ENCODE measurements at places on chromosomes 5 and 9.

GRCh38 chr5:145506185-145506850 lies 328.8 kb downstream of the PRELID2 start:
- no peak for DNase-seq

- DNase-seq: no peak
Measured at GRCh38 chr9:6450641-6451375, 37.8 kb downstream of the UHRF2 start.

DNA sequence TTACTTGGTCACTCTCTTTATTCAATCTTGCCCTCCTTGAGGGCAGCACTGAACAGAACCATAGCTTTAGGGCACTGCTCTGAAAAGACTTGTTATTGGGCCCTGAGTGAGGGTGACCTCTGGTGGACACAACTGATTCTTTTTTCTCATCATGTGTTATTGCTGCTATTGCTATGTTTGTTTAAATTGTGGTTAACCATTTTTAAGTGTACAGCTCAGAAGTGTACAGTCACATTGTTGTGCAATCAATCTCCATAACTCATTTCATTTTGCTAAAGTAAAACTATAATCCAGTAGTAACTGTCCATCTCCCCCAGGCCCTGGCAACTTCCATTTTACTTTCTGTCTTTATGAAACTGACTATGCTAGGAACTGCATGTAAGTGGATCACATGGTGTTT lies 351.1 kb upstream of the RIOK2 start:
- DNase-seq: no peak

DNA sequence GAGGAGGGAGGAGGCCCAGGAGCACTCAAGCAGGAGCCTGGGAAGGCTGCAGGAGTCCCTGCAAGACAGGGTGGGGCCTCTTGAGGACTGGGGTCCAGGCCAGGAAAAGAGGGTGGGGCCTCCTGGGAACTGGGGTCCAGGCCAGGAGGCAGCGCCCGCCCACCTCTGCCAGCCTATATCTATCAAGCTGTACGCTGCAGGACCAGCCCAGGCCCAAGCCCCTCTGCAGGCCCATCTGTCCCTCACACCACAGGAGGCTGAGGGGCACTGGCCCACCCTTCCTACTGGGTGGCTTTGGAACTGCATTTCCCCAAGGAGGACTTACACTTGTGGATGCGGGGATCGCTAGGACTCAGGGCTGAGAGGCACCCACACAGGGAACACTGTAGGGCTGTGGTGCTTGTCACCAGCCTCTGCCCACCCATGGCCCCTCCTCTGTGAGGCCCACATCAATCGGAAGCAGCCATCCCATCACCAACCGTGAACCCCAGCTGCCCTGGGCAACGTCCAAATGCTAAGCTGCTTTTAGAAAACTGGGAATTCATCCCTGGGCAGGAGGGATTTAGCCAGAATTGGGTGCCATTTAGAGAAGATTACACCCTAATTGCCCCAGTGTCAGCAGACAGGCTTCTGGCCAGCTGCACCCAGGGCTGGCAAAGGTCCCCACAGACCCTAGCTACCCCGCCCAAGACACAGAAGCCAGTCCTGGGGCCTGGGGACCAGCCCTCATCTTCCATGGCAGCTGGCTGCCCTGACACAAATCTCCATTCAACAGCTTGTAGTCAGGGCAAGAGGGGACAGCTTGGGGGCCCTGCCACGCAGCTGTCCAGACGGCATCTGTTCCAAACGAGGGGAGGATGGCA lies 15.3 kb downstream of the BICD2 start:
- no peak for DNase-seq

GRCh38 chr5:6166698-6167394 lies 211.5 kb downstream of the MED10 start:
- no peak for DNase-seq

GRCh38 chr5:141725891-141726290 lies 43.9 kb upstream of the ARAP3 start:
- no peak for DNase-seq

DNA sequence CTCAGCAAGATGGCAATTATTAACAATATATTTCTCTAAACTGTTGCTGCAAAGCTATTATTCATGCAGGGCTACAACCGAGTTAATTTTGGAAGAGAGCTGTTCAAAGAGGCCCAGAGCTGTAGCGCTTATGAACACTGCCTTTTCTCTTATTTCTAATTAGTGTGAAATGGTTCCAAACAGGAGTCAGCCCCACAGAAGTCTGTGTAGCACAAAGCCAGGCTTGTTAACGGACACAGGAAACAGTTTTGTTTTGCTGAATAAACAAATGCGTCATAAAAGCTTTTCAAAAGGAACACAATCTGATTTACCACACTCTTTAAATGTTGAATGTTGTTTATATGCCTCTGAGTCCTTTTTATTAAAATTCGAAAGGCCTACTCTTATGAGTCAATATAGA lies 396.5 kb downstream of the ANXA1 start:
- DNase-seq: no peak

GRCh38 chr5:139273572-139274289 lies 19.8 kb upstream of the MATR3 start:
- DNase-seq: peak; percentile 76

DNA sequence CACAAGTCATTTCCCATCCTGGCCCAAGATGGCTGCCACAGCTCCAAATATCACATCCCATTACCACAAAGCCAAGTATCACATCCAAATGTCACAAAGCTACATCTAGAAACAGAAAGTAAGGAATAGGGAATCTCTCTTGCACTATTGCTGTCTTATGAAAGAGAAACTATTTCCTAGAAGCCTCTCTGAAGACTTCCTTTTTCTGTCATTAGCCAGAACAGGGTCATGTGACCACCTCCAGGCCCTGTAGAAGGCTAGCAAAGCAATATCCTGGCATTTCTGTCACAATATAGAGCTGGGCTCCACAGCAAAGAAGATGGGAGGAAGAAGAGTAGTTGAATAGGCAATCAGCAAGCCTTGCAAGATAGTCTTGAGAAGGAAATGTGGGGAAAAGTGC lies 99.2 kb downstream of the SH3TC2 start:
- DNase-seq: no peak

DNA sequence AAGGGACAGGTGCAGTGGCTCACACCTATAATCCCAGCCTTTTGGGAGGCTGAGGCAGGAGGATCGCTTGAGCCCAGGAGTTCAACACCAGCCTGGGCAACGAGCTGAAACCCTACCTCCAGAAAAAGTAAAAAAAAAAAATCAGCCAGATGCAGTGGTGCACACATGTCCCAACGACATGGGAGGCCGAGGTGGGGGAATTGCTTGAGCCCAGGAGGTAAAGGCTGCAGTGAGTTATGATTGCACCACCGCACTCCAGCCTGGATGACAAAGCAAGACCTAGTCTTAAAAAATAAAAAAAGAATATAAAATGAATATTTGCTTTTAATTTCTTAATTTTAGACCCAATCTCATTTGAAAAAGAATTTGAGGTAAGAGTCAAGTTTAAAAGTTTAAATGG lies 143.5 kb downstream of the LPAR1 start:
- DNase-seq: no peak

DNA sequence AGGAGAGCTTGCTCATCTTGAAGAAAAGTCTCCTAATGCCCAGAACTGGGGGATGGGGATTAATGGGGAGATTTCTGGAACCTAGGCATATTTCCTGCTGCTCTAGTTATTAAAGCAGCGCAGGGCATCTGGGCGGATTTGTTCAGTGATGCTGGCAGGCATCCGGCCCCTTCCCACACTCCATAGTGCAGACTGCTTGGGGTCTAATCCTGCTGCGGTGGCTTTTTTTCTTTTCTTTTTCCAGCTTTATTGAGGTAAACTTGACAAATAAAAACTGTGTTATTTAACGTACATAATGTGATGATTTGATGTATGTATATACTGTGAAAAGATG lies 30.7 kb downstream of the PPARGC1B start:
- no peak for DNase-seq

GRCh38 chr5:55102348-55102747 lies at the start of gene GZMA:
TSS of gene GZMA (plus strand) at chr5:55102646. CDS start at chr5:55102683, 37 bp downstream.
- DNase-seq: no peak

DNA sequence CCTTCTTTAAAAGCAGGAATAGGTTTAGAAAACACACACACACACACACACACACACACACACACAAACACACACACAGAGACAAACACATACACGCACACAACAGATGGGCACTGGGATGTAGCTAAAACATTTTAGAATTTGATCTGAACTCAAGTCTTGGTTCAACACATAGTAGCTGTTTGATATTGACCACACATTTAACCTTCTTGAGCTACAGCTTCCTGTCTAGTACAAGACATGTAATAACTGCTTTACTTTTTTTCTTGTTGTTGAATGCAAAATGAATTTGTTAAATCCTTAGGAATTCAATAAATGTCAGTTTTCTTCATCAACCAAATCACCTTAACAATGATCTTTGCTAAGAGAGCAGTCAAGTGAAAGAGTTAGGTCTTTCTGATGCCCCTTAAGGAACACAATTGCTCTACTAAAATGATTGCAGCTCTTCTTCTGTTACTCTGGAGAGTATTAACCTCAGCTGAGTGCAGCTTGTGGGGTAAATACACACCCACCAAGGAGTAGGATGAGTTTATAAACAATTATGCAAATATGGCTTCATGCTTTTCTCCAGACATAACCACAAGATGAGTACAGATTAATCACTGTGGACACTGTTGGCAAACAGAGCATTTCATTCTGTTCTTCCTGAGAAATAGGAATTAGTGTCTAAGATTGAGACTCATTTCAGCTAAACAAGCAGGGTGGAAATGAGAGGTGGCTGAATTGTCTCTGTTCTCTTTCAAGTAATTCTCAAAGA lies 302.9 kb upstream of the PAPPA start:
- DNase-seq: no peak

GRCh38 chr5:3825531-3826451 lies 230.2 kb downstream of the IRX1 start:
- DNase-seq: no peak

DNA sequence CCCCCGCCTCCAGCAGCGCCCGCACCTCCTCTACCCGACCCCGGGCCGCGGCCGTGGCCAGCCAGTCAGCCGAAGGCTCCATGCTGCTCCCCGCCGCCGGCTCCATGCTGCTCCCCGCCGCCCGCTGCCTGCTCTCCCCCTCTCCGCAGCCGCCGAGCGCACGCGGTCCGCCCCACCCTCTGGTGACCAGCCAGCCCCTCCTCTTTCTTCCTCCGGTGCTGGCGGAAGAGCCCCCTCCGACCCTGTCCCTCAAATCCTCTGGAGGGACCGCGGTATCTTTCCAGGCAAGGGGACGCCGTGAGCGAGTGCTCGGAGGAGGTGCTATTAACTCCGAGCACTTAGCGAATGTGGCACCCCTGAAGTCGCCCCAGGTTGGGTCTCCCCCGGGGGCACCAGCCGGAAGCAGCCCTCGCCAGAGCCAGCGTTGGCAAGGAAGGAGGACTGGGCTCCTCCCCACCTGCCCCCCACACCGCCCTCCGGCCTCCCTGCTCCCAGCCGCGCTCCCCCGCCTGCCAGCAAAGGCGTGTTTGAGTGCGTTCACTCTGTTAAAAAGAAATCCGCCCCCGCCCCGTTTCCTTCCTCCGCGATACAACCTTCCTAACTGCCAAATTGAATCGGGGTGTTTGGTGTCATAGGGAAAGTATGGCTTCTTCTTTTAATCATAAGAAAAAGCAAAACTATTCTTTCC lies 19.3 kb downstream of the CDKN2A start:
- DNase-seq: peak; percentile 61

DNA sequence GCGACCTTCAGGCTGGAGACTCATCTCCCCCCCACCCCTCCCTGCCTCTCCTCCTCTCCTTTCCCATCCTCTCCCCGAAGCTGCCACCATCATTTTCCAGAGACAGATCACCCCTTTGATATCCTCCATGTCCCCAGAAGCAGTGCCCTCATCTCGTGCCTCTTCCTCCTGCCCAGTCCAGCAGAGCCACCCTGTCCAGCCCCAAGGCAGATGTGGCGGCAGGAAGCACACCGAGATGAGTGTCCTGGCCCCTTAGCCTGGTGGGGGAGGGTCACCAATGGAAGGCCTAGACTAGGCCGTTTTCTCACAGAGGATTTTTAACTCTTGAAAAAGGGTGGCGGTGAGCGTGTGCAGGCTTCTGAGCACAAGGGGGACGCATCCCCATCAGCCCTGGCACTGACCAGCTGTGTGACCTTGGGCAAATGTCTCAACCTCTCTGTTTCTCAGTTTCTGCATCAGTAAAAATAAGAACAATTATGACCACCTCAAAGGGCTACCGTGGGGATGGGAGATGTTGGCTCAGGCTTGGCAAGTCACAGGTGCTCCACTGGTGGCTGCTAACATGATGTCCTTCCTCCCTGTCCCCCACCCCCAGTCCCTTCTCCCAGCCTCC lies 48.9 kb downstream of the SARDH start:
- DNase-seq: no peak

GRCh38 chr5:143002459-143003327 lies 232.5 kb downstream of the ARHGAP26 start:
- peak; percentile 42 for DNase-seq

- no peak for DNase-seq
Measured at GRCh38 chr5:176353533-176353932, 8.0 kb downstream of the KIAA1191 start.

- no peak for DNase-seq
Measured at GRCh38 chr5:67515020-67515689, 318.6 kb upstream of the CD180 start.

Data from activated T-cell treated with anti-CD3 and anti-CD28 coated beads for 4 hours (primary cell).